ENCODE measurements at places on chromosomes 1 and 21. TPM values are rescaled to one million over a fixed set of nuclear protein-coding genes. Genes with fewer than 3 reads are reported as not detected.

DNA sequence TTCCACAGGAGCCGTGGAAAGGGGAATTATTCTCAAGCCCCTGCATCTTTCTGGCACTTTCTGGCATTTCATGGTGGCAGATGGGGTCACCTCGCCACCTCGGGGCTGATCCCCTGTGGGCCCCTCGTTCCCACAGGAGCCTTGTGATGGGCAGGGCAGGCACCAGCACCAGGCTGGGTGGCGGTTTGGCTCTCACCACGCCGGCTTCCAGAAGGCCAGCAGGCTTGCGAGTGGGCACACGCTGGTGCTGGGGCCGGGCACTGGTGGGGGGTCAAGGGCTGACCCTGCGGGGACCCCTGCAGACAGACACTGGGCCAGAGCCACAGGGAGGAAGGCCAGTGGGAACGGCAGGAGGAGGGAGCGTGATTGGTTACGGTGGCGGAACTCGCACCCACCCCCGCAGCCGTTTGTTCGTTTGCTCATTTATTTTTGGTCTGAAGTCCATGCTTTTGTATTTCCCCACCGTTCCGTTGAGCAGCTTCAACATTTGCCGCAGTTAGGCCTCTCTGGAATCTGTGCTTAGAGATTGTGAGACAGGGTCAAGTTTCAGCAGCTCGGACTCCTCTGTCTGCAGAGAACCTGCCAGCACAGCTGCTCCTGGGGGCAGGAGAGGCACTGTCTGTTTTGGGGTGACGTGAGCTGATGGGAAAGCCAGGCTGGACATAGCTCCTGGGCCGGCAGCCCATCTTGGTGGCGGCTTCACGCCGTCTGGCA, 5.3 kb downstream of the COL18A1 start:
- DNase-seq: no peak

DNA sequence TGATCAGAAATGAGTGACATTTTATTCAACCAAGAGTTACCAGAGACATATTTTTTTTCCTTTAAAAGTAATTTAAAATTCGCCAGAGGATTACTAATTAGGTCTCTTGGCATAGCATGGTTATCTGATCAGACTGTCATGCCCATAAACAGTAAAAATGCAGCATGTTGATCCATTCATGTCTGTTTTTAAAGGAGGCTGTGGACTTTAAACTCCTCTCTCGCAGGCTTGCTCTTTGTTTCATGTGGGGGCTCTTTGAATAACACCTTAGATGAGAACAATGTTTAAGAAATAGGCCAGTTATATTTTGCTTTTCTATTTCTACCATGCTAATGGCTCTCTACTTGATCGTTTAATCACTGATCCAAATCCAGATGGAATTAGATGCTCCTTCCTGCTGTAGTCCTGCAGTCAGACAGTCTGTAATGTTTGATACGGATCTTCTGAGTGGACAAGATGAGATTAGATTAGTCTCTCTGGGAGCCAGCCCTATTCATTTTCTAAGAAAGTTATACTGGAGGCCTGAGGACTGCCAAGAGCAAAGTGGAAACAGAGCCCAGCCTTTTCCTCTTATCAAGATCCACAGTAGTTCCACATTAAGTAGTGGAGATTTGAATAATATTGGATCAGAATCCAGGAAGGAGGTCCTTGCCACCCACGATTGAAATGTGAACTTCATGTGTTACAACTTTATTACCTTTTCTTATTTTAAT, 197.4 kb downstream of the HS2ST1 start:
- no peak for DNase-seq

DNA sequence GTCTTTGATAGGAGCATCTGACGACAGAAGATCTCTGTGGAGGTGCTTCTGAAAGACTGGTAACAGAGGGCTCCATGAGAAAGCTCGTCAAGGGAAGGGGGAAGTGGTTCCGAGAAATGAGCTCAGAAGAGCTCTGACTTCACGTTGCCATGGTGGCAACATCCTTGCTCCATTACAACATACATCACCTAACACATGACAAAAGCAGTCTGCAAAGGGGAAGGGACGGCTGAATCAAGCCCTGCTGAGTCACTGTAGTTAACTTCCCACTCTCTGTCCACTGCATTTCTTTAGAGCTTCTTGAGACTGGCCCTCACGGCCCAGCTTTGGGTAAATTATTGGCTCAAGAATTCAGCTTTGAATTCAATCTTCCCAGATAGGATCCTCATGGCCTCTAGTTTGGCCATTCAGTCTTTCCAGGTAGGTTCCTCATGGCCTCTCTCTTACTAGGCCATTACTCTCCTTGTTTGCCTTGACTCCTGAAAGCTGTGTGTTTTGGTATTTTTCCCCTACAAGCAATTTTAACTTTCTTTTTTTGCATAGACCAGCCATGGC, 88.0 kb upstream of the ZNF648 start:
- no peak for DNase-seq

- DNase-seq: no peak
Observed at GRCh38 chr1:159207774-159208173, 3.1 kb downstream of the ACKR1 start.

DNA sequence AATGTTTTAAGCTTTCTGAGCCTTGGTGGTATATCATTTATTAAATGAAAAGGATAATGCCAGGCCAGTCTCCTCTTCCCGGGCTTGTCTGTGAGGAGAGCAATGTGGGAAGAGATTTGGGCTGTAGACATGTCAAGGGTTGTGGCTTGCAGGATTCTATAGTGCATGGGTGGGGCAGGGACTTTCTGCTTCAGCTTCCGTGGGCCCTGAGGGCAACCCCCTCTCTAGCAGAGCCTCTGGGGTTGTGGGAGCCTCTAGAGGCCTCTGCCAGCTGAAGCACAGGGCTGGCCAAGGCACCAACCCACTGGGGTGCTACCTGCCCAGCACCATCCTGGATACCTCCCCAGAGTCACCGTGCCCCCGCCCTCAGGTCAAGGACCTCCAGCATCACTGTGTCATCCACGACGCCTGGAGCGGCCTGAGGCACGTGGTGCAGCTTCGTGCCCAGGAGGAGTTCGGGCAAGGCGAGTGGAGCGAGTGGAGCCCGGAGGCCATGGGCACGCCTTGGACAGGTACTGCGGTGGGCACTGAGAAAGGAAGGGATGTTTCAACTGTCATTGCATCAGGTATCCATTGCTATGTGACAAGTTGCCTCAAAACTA, 30.6 kb downstream of the IL6R start:
- no peak for DNase-seq

OR10J1 gene
- not detected for total RNA-seq

PGLYRP4 gene
- not detected for total RNA-seq

ATAD3B gene
- total RNA-seq: 81.6 TPM
